CD14-positive monocyte (primary cell): ENCODE measurements at places on chromosomes 12 and 14.

GRCh38 chr12:66103016-66103913, 27.3 kb downstream of the LLPH start:
- DNase-seq: no peak

DNA sequence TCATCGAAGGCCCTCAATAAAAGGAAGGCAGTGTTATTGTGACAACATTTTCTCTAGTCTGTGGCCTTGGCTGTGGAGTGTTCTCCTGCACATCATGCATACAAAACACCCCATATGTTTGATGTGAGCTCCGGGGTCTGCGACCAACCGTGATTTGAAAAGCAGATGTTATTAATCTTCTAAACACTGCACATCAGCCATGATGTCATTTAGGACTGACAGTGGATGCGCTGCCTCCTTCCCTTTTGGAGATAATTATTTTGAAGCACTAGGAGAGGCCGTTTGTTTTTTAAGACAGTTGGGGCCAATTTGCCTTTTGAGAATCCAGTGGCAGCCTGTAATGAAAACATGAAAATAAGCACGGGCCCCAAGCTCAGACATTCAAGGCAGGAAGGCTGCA, 1041.6 kb downstream of the BCL11B start:
- DNase-seq: no peak

- DNase-seq: no peak
Observed at GRCh38 chr12:43106355-43106754, 445.6 kb downstream of the ADAMTS20 start.

DNA sequence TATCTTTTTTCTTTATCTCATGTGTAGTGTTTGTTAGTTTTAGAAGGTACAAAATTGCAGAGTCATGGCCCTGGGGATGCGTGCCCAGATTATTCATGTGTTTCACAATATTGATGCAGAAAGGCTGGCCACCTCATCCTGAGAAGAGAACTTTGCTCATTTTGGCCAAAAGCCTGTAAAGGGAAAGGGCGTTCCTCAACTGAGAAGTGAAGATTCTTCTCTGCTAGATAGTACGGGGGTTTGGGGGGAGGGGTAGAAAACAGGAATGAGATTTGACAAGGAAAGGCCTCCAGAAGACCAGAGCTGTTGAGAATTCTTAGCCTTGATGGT, 1.7 kb downstream of the MGST1 start:
- DNase-seq: peak; percentile 78

GRCh38 chr14:65361920-65362319, 50.6 kb upstream of the FUT8 start:
- no peak for DNase-seq

DNA sequence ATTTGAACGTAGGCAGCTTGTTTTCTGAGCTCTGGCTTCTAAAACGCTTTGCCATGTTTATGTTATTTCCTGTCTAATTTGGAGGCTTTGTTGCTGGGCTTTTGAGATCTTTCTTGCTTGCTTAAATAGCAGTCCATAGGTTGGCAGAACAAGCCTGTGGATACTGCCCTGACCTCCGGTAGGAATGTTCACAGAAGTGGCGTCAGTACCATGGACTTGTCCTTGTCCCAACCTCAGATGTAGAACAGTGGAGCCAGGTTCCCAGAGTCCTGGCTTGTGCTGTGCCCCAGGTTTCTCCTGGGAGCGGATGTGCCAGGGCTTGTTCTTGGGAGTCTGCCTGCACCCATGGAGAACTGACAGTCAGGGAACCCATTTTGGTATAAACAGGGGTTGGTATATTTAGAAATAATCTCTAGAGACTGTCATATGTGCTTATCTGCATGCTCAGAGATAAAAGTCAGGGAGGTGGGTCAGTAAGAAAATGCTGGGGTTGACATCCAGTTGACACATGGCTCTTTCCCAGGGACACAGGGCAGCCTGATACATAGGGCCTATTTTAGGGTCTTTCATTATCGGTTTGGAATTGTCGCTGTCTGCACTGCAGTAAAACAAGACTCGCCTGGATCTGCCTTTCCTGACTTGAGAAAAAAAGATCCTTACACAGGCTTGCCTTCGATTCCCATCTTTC, 22.9 kb downstream of the CACNA1C start:
- no peak for DNase-seq

DNA sequence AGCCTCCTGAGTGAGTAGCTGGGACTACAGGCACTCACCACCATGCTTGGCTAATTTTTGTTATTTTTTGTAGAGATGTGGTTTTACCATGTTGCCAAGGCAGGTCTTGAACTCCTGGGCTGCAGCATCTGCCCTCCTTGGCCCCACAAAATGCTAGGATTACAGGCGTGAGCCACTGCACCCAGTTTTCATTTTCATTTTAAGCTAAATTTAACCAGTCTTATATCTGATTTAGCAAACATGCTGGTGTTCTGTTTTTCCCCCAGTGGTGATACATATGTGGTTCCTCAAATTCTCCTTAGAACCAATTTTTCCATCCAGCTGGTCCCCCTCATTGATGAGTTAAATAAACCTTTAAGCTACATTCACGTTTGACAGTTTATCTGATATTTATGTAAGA, 43.8 kb upstream of the BICD1 start:
- DNase-seq: no peak

DNA sequence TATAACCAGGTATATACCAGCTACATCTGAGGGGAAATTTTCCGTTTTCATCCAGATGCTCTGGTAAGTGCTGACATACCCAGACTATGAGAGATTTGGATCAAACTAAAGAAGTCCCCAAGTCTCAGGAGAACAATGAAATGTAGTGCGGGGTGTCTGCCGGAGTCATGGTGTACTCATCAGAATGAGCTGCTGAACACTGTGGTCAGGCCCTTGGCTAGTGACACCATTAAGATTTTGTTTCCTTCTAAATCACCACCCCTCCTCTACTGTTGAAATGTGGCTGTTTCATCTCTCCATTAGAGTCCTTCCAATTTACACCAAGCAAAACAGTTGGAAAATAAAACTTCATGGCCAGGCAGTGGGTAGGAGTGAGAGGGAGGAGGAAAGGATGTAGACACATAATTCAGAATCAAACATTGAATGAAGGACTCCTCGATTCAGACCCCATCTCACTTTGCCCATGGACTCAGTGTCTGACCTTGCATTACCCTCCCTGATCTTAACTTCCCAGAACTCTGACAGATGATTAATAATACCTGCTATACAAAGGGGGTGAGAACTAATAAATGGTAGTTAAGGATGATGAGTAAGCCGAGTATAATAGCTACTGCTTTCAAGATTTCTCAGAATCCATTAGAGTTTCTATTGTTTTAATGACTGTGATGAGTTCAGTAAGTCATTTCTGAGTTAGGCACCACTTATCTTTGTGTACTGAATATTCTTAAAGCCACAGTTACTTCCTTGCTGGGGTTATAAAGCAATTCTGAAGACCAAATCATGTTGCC, 127.4 kb downstream of the CRADD start:
- DNase-seq: no peak

- DNase-seq: peak; percentile 90
Observed at GRCh38 chr14:64654246-64654900, 49.9 kb upstream of the PLEKHG3 start.

- DNase-seq: no peak
Observed at GRCh38 chr12:48001505-48002413, 2.5 kb downstream of the COL2A1 start.

- no peak for DNase-seq
Observed at GRCh38 chr12:52320784-52321400, at the start of gene KRT83. Gene KRT83, minus strand, starts transcription at chr12:52321398. Its CDS starts 63 bp downstream, at chr12:52321335.

- peak; percentile 18 for DNase-seq
Observed at GRCh38 chr12:124259154-124260066, 35.5 kb upstream of the RFLNA start.

- DNase-seq: peak; percentile 96
Observed at GRCh38 chr14:100341301-100342031, 18.3 kb downstream of the SLC25A47 start.

DNA sequence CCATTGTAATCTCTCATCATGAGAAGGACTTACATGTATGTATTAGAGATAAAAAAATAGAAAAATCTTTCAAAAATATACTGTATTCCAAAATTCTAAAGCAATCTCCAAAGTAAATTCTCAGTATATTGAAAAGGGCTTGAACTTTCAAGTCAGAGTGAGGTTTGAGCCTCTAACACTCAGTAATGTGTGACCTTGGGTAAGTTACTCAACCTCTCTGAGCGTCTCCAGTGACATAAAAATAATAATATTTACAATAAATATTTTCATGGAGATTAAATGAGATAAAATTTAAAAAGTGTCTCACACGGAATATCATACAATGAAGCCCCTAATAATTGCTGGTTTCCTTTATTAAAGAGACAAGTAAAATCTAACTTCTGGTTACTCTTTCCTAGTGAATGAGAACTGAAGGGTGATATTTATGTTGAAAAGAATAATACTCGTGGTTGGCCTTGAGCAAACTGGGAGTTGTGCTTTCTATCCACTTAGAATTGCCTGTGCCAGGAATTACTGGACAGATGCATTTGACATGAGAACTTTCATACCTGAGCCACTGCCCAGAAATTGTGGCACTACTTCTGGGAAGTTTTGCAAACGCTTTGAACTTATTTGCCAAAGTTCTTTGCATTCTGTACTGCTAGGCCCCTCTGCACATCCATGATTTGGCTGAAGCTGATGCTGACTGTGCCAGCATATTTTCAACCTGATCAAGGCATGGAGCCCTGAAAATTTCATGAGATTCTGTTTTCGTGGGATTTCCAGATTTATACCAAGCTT, 933.7 kb downstream of the GALC start:
- DNase-seq: no peak

GRCh38 chr12:38110026-38110699, 206.4 kb upstream of the ALG10B start:
- DNase-seq: no peak

- no peak for DNase-seq
Observed at GRCh38 chr12:98955284-98955683, 310.2 kb downstream of the APAF1 start.

GRCh38 chr12:11814374-11814773, 164.9 kb downstream of the ETV6 start:
- peak; percentile 65 for DNase-seq

DNA sequence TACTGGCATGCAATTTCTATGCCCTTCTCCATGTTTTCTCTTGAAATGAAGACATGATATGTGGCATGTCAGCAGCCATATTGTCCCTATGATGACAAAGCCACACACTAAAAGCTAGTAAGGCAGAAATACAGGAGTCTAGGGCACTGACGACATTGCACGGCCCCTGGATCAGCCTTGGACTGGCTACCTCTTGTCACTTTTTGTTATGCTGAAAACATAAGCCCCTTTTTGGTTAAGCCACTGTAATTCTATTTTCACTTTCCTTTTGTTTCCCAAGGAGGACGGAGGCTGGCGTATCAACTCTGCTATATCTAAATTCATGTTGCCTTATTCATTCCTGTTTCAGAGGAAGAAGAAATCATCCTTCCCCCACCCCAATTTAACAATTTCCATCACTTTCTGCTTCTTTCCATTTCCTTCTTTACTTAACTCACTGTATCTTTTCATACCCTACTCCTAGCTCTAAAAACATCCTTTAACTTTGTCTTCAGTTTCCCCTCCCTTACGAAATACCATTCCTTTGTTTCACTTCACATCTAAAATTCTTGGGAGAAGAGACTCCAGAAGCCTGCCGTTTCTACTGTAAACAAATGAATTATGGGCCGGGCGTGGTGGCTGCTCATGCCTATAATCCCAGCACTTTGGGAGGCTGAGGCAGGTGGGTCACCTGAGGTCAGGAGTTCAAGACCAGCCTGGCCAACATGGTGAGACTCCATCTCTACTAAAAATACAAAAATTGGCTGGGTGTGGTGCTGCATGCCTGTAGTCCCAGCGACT, 364.1 kb downstream of the PCNX1 start:
- DNase-seq: no peak

DNA sequence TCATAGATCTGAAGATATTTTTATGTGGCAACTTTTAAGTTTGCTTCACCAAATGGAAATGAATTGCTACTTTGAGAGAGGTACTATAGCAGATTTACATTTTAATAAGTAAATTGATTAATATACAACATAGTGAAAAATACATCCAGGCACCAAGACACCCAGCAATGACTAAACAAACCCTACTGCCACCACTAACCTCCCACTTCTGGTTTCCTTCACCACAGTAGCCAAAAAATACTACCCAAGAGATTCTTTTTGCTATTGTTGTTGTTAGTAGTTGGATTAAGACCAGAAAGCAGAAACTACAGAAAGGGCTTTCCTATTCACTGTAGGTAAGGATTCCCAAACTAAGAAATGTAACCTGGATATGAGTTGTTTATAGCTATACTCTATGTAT, 54.1 kb downstream of the COCH start:
- DNase-seq: no peak

GRCh38 chr14:91879196-91879595, 11.9 kb upstream of the TC2N start:
- no peak for DNase-seq

DNA sequence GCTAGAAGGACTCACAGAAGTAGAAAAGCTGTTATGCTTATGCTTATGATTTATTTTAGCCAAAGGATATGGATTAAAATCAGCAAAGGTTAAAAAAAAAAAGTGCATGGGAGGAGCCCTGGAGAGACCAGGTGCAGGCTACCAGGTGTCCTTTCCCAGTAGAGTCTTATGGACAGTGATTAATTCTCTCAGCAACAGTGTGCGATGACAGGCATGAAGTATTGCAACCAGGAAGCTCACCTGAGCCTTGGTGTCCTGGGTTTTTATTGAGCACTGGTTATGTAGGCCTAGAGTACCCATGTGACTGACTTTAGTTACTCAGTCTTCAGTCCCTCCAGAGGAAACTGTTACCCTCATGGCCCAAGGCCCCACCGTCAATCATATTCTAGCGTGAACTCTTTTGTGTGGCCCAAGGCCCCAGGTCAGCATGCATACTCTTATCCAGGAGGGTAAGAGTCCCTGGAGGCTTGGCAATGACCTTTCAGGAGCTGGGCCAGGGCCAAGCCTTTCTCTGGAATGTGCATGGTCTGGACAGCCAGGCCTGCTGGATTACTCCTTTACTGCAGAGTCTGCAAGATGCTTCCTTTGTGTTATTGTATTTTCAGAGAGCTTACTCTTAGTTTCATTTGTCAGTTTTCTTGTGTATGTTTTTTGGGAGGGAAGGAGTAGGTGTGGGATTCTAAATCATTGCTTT, 69.6 kb upstream of the RD3L start:
- no peak for DNase-seq

GRCh38 chr12:31000751-31001150, 72.9 kb upstream of the DDX11 start:
- no peak for DNase-seq

DNA sequence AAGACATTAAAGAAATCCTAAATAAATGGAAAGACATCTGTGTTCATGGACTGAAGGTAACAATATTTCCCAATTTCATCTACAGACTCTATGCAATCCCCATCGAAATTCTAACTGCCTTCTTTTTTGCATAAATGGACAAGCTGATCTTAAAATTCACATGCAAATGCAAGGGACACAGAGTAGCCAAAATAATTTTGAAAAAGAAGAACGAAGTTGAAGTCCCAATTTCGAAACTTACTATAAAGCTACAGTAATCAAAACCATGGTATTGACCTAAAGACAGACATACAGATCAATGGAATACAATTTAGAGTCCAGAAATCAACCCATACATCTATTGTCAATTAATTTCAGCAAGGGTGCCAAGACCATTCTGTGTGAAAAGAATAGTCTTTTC, 16.4 kb upstream of the CD27 start:
- no peak for DNase-seq

- no peak for DNase-seq
Observed at GRCh38 chr12:51460519-51460918, 35.9 kb downstream of the SLC4A8 start.
